ENCODE measurements at places on chromosomes 11 and 22. TPM values are rescaled to one million over a fixed set of nuclear protein-coding genes. Genes with fewer than 3 reads are reported as not detected.

- DNase-seq, result no peak
Measured at GRCh38 chr11:110430267-110431050, 711 bp downstream of the FDX1 start.

GRCh38 chr11:64102005-64102738 is 63.7 kb downstream of the MACROD1 start:
- no peak for DNase-seq

The CEP57 gene
- total RNA-seq, result 45.6 TPM

DNA sequence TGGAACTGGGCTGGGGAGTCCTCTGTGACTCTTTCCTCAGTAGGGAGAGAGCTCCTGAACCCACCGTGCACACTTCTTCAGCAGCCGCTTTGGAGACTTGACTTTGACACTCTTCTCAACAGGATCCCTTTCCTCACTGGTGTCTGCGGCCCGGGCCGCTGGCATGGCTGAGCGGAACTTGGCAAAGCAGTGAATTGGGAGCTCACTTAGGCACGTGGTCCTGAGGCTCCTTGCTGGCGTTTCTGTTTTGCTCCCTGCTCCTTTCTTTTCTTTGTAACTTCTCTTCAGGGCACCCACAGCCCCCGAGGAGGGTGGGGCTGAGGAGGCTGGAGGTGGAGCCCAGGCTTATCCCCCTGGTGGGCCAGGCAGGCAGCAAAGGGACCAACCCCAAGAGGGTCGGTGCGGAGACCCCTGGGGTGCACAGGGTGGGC is 8.4 kb upstream of the KCNQ1OT1 start:
- DNase-seq, result no peak

The RTN4RL2 gene
- 0.45 TPM for total RNA-seq

GRCh38 chr11:41714101-41714500 is 254.6 kb upstream of the LRRC4C start:
- no peak for DNase-seq

The PRR33 gene
- total RNA-seq, result not detected

- no peak for DNase-seq
Measured at GRCh38 chr11:123196060-123196714, 1.1 kb upstream of the CLMP start.

DNA sequence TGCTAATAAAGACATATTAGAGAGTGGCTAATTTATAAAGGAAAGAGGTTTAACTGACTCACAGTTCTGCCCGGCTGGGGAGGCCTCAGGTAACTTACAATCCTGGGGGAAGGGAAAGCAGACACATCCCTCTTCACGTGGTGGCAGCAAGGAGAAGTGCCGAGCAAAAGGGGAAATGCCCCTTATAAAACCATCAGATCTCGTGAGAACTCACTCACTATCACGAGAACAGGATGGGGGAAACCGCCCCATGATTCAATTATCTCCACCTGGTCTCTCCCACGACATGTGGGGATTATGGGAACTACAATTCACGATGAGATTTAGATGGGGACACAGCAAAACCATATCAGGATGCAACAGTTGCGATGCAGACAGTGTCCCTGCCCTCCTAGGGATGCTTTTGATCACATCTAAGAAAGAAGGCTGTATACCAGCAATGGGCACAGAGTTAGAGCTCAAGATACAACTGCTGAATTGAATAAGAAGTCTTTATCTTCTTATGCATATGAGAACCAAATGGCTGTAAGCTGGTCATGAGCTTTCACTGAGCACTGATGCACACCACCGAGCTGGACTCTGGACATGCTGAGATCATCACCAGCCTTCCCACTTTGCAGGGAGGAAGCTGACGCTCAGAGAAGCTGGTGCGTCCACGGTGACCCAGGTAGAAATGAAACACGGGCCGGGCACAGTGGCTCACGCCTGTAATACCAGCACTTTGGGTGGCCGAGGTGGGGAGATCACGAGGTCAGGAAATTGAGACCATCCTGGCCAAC is 255.2 kb downstream of the MN1 start:
- DNase-seq, result no peak

The TMEM132A gene
- 22.0 TPM for total RNA-seq

The LRRC56 gene
- total RNA-seq, result 0.57 TPM

DNA sequence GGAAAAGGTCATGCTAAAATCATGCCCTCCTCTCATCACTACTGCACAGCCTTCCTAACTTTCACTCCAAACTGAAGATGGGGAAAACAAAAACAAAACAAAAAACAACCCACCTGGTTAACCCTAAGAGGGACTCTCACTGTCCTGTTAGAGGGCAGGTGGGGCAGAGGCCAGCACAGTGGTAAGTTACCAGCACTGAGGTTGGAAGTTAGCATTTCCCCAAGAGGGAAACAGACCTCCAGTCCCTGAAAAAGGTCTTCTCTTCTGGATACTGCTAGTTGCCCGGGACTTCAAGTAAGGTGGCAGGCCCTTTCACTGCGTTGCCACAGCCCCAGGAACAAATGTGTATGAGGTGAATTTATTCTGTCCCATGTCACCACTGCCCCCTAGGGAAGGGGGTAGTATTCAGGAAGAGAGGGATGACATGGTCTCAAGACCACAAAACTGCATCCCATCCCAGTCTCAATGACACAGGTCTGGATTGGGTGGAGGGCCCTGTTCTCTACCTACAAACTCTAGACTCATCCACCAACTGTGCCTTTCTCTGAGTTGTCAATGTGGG is 792 bp upstream of the ADAMTS8 start:
- no peak for DNase-seq

All from NCI-H460 (cell line).